ENCODE measurements at places on chromosomes 3 and 15.

GRCh38 chr3:190747571-190747970 is 114.9 kb downstream of the GMNC start:
- DNase-seq = peak; percentile 82

DNA sequence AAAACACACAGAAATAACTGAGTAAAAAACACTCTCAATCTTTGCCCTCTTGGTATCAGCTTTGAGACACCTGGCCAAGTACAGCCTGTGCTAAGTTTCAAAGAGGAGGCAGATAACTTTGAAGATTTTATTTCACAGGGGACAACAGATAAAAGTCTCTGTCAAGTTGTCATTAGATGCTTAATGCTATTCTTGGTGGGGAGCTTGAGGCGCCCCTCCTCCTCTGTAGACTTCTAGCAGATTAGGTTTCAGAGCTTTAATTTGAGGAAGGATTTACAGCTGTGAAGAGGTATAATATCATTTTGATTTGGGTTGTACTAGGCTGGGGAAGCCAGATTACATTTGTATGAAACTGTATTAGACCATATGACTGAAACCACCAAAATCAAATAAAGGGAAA is 620.3 kb downstream of the FHIT start:
- no peak for DNase-seq

- peak; percentile 59 for DNase-seq
Measured at GRCh38 chr15:83285979-83286553, 1.6 kb upstream of the BNC1 start.

GRCh38 chr3:119815716-119816115 is 33.8 kb downstream of the NR1I2 start:
- DNase-seq = no peak

GRCh38 chr15:90988296-90988695 is 6.0 kb downstream of the PRC1 start:
- no peak for DNase-seq

- no peak for DNase-seq
Measured at GRCh38 chr3:148923592-148923991, 58.5 kb downstream of the CPA3 start.

DNA sequence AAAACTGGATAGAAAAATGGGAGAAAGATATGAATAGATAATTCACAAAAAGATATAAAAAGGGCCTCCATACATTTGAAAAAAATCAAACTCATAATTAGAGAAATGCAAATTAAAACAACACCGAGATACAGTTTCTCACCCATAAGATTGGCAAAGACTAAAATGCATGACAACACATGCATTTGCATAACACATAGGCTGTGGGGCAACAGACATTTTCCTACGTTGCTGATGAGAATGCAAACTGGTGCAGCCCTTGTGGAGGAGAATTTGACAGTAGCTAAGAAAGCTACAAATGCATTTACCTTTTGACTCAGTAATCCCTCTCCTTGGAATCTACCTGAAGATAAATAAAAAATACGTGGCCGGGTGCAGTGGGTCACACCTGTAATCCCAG is 11.4 kb upstream of the CAND2 start:
- no peak for DNase-seq

DNA sequence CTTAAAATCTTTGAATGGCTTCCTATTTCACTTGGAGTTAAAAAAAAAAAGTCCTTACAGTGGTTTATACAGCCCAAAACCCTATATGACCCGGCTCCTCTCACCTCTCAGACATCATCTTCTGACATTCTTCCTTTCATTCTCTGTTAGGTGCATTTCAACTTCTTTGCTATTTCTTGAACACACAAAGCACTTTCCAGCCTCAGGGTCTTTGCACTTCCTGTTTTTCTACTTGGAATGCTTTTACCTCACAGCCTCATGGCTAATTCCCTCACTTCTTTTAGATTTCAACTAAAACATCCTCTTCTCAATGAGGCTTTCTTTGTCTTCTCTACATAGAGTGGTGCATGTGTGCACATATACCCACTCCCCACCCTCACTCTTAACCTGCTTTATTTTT is 91.0 kb upstream of the MB21D2 start:
- no peak for DNase-seq

DNA sequence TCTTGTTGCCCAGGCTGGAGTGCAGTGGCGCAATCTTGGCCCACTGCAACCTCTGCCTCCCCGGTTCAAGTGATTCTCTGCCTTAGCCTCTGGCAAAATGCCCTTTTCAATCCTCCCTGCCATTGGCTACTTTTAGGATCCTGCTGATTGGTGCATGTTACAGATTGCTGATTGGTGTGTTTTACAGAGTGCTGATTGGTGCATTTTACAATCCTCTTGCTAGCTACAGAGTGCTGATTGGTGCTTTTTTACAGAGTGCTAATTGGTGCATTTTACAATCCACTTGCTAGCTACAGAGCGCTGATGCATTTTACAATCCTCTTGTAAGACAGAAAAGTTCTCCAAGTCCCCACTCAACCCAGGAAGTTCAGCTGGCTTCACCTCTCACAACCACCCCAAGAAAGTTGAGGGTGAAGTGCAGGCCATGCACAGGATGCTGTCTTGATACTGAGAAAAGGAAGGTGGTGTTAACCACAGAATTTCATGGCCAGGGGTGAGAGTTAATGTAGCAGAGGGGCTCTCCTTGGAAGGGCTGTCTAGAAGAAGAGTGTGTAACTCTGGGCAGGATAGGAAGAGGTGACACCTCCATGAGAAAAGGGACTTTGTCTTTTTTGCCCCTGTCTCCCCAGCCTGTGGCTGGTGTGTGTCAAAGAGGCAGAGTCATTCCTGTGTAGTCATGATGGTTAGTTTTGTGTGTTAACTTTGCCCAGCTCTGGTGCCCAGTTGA is 145.9 kb downstream of the APBA2 start:
- DNase-seq = no peak

Measured in adipocyte (in vitro differentiated cells).